Aortic smooth muscle cell (primary cell): ENCODE measurements at places on chromosomes 5 and 9. TPM values are rescaled to one million over a fixed set of nuclear protein-coding genes. Genes with fewer than 3 reads are reported as not detected.

PKN3 gene
- 2.8 TPM in 2 replicates for total RNA-seq

SLC2A8 gene
- total RNA-seq, result 10.0 and 11.1 TPM in 2 replicates

SLC34A1 gene
- total RNA-seq, result not detected in 2 replicates

SERF1A gene
- 1.7 and 8.5 TPM in 2 replicates for total RNA-seq

EGFLAM gene
- total RNA-seq, result 6.0 and 8.9 TPM in 2 replicates

POLR3G gene
- 2.0 and 3.2 TPM in 2 replicates for total RNA-seq

SLC6A3 gene
- not detected in 2 replicates for total RNA-seq

IL17B gene
- not detected in 2 replicates for total RNA-seq

LCN15 gene
- not detected in 2 replicates for total RNA-seq

DOCK2 gene
- total RNA-seq, result 0.13 and 0.31 TPM in 2 replicates

IFNA2 gene
- not detected in 2 replicates for total RNA-seq

FAM78A gene
- 0.40 and 0.44 TPM in 2 replicates for total RNA-seq

SET gene
- 652 and 693 TPM in 2 replicates for total RNA-seq

SOX30 gene
- not detected in 2 replicates for total RNA-seq
